ENCODE measurements at places on chromosomes 7 and 10. TPM values are rescaled to one million over a fixed set of nuclear protein-coding genes. Genes with fewer than 3 reads are reported as not detected.

The VAX1 gene
- total RNA-seq = not detected

The PRSS2 gene
- 144 TPM for total RNA-seq

The PDGFA gene
- 63.1 TPM for total RNA-seq

The CALCR gene
- 0.07 TPM for total RNA-seq

The GALNT17 gene
- 4.3 TPM for total RNA-seq

The ELOVL3 gene
- 0.40 TPM for total RNA-seq

The UCMA gene
- total RNA-seq = not detected

The ZNF488 gene
- total RNA-seq = 1.2 TPM

The FAM25G gene
- not detected for total RNA-seq

The EFCAB10 gene
- 0.12 TPM for total RNA-seq

The GET4 gene
- 48.3 TPM for total RNA-seq

The ZNHIT1 gene
- total RNA-seq = 105 TPM

The SAMD9L gene
- total RNA-seq = 4.5 TPM

DNA sequence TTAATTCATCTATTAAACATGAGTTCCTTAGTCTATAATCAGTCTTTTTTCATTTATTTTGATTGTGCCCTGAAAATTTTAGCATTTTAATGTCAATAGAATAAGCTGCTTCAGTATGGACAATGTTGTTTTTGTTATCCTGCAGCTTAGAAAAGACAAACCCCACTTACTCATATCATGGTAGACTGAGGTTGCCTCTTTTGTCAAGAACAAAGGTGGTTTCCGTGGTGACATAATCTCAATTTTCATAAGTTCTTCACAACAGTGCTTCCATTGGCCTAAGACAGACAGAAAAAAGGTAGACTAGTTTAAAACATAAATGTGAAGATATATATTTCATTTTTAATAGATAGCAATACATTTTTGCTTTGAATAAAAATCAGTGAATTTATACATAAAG lies 69.1 kb downstream of the RTKN2 start:
- peak; percentile 9 for DNase-seq
- H3K36me3 ChIP-seq = no peaks in the 10 kb centered on the region
- no peaks in the 10 kb centered on the region for H3K27me3 ChIP-seq
- no peaks in the 10 kb centered on the region for H3K4me1 ChIP-seq
- H3K27ac ChIP-seq = no peak overlapping the region

- H3K4me3 ChIP-seq = no peak overlapping the region
- H3K36me3 ChIP-seq = no peaks in the 10 kb centered on the region
- H3K4me1 ChIP-seq = no peaks in the 10 kb centered on the region
- H3K27me3 ChIP-seq = no peaks in the 10 kb centered on the region
- no peak overlapping the region for H3K27ac ChIP-seq
- DNase-seq = no peak
These were observed 458.1 kb downstream of the AUTS2 start for GRCh38 chr7:70056363-70056762.

DNA sequence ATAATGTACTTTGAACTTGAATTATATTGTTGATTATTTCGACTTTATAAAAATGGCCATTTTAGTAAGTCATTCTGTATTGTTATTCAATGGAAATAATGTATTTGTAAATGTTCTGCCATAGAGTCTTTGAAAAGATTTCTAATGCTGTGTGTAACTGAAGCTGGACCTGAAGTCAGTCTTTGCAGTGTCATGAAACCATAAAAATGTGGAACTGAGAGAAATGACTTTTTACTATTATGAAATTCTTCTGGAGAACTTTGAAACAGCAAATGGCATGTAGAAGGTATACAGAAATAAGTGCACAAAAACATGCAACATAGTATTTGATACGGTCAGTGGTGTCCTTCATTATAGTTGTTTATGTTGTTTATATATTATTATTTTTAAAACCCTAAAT lies 59.7 kb upstream of the ADRA2A start:
- no peak for DNase-seq
- H3K4me1 ChIP-seq = no peaks in the 10 kb centered on the region
- no peaks in the 10 kb centered on the region for H3K27me3 ChIP-seq
- no peak overlapping the region for H3K27ac ChIP-seq

DNA sequence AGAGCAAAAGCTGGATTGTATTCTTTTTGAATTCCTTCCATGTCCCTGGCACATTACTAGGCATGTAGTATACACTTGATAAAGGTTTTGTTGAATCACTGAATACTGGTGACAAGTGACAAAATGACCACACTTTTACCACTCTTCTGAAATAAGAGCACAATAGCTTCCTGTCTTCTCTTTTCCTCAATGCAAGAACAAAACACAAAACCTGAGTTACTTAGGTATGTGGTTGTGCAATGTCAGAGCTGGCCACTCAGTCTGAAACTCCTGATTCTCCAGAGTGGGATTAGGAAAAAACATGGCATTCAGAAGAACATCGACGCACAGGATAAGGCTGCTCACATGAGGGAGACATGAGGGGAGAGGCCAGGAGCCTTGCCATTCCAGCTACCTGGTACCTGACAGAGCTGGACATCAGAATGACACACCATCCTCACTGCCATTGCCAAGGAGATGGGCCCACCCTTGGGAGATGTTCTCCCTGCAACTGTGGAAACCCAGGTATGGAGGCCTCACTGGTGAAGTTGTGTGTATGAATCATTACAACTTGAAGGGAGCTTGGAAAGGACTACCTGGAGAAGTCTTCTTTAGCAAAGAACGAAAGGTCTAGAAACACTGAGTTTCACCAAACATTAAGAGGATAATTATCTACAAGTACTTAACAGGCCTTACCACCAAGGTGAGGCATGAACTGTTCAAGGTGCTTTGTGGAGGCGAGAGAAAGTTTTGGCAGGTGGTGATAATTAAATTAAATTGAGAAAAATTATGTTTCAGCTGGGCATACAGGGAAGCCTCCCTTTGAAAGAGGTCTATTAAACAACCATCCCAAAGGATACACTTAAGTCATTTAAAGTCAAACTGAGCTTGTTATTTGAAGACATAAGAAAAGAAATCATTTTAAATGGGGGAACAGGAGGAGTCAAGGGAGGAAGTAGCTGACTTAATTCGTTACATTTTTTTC lies 246.5 kb upstream of the AOAH start:
- H3K4me3 ChIP-seq = no peak overlapping the region
- H3K36me3 ChIP-seq = no peaks in the 10 kb centered on the region
- peak overlapping the region; percentile 84 for H3K27ac ChIP-seq
- DNase-seq = no peak
- H3K27me3 ChIP-seq = no peaks in the 10 kb centered on the region
- peaks cover 18% of the 10 kb centered on the region for H3K4me1 ChIP-seq

GRCh38 chr7:106114716-106115383 lies 2.7 kb upstream of the SYPL1 start:
- H3K4me3 ChIP-seq = no peak overlapping the region
- H3K36me3 ChIP-seq = no peaks in the 10 kb centered on the region
- H3K27me3 ChIP-seq = no peaks in the 10 kb centered on the region
- DNase-seq = no peak

GRCh38 chr7:137900137-137900536 lies 53.4 kb upstream of the DGKI start:
- no peaks in the 10 kb centered on the region for H3K4me1 ChIP-seq
- no peak overlapping the region for H3K4me3 ChIP-seq
- no peak for DNase-seq
- H3K27ac ChIP-seq = no peak overlapping the region

DNA sequence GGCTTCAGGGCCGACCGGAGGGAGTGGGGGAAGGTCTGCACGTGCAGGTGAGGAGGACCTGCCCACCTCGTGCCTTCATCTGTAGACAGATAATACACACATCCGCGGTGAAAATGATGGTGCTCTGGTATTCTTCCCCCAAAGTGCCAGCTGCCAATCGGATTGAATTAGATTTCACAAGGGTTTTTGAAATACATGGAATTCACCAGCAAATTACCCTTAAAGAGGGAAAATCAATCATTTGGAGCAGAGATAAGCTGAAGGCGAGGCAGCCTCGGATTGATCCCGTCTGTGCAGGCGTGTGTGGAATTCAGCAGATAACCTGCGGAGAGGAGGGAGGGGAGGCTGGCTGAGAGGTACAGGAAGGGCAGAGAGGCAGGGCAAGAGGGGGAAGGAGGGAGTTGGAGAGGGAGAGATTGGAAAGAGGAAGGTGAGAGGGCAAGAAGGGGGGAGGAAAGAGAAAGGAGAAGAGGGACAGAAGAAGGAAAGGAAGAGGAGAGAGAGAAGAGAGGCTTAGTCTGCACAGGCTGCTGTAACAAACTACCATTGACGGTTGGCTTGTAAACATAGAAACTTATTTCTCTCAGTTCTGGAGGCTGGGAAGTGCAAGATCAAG lies 84.2 kb downstream of the C10orf105 start:
- H3K4me3 ChIP-seq = no peak overlapping the region
- no peaks in the 10 kb centered on the region for H3K27me3 ChIP-seq
- peaks cover 43% of the 10 kb centered on the region for H3K4me1 ChIP-seq
- peak overlapping the region; percentile 41 for H3K27ac ChIP-seq

- peaks cover 39% of the 10 kb centered on the region for H3K27me3 ChIP-seq
- peak overlapping the region; percentile 55 for H3K4me3 ChIP-seq
- no peaks in the 10 kb centered on the region for H3K36me3 ChIP-seq
- peak; percentile 64 for DNase-seq
These were observed 37.4 kb downstream of the RASGEF1A start for GRCh38 chr10:43229208-43230061.

DNA sequence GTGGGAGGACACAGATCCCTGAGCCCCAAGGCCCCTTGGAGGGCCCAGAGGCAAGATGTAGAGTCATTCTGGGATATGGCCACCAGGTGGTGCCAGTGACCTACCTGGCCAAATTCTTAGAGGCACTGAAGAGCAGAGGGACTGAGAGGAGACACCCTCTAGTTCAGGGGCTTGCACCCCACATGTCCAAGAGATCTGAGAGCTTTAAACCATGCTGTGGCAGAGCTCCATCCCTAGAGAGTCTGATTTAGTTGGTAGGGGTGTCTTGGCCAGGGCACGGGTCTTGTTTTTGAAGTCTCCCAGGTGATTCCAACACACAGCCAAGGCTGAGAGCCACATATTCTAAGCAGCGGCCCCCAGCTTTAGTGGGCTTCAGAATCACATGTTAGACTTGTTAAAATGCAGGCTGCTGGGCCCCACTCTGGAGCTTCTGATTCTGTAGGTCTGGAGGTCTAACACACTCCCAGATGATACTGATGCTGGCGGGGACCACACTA lies 52.5 kb downstream of the PRF1 start:
- peak; percentile 76 for DNase-seq
- peaks cover 18% of the 10 kb centered on the region for H3K4me1 ChIP-seq
- no peak overlapping the region for H3K27ac ChIP-seq
- H3K36me3 ChIP-seq = no peaks in the 10 kb centered on the region

DNA sequence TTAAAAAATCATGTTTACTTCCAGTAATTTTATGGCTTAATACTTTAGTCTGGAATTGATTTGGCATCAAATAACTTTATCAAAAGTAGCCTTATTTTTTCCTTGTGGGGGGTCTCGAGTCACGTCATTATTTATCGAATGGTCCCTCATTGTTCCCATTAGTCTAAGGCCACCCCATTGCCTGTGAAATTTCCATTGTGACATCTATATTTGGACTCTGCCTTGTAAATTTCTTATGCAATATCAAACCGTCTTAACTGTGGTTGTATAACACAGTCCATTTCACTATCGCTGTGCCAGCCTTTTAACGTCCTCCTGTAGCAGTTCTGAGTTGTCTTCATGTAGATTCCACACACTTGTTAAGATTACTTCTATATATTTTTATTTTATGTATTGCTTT lies 103.9 kb upstream of the RET start:
- H3K27me3 ChIP-seq = no peaks in the 10 kb centered on the region
- no peak overlapping the region for H3K27ac ChIP-seq
- no peaks in the 10 kb centered on the region for H3K36me3 ChIP-seq
- DNase-seq = no peak
- no peaks in the 10 kb centered on the region for H3K4me1 ChIP-seq

- peaks cover 26% of the 10 kb centered on the region for H3K4me1 ChIP-seq
- H3K36me3 ChIP-seq = no peaks in the 10 kb centered on the region
- peaks cover 90% of the 10 kb centered on the region for H3K27me3 ChIP-seq
- H3K27ac ChIP-seq = no peak overlapping the region
- H3K4me3 ChIP-seq = no peak overlapping the region
These were observed 1.7 kb upstream of the VGF start for GRCh38 chr7:101166909-101167644.

DNA sequence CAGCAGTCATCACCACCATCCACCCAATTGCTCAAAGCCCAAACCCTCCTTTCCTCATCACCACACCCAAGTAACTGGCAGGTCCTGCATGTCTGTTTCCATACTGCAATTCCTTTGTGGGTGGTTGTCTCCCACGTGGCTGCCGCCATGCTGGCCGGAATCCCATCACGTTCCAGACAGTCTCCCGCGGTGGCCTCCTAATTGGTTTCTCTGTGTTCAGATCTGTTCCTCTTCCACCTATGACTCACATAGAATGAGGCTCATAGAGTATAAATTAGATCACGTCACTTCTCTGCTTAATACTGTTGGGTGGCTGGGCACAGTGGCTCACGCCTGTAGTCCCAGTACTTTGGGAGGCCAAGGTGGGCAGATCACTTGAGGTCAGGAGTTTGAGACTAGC lies 813.0 kb downstream of the TYW1 start:
- H3K27me3 ChIP-seq = peaks cover under 1% of the 10 kb centered on the region
- no peaks in the 10 kb centered on the region for H3K36me3 ChIP-seq
- no peaks in the 10 kb centered on the region for H3K4me1 ChIP-seq
- H3K27ac ChIP-seq = no peak overlapping the region

DNA sequence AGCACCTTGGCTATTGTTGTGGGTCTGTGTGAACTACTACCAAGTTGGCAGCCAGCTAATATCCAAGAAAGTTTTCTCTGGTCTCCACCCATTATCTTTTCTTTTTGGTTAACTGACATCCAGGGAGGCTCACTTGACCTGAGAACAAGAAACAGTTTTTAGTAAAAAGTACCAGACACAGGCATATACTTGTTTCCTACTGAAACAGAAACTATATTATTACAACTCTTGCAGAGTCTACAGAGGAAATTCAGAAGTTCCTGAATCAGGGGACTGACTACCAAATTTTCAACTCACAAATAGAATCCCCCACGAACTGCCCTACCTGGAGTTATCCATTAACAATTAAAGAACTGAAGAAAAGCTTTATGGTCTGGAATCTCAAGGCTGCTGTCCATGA lies 168.9 kb downstream of the KCND2 start:
- H3K4me3 ChIP-seq = no peak overlapping the region
- H3K4me1 ChIP-seq = no peaks in the 10 kb centered on the region
- DNase-seq = no peak
- H3K27ac ChIP-seq = no peak overlapping the region

DNA sequence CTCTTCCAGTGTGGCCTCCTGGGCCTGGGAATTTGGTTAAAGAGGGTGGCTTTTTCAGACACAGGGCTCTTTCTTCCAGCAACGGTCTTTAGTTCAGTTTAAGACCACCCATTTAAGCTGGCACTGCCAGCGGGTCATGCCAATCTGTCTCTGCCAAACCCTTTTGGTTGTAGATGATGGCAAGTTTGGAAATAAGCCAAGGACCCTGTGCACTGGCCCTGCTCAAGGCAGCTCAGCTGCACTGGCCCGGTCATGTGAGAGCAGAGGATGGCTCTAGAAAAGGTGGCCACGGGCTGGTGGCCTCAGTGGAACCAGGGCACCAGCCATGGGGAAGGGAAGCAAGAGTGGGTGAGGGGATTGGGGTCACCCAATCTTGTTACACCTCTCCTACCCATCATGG lies 294.1 kb downstream of the GLRX3 start:
- H3K4me1 ChIP-seq = no peaks in the 10 kb centered on the region
- DNase-seq = no peak
- no peak overlapping the region for H3K4me3 ChIP-seq
- no peaks in the 10 kb centered on the region for H3K27me3 ChIP-seq
- no peaks in the 10 kb centered on the region for H3K36me3 ChIP-seq
- H3K27ac ChIP-seq = no peak overlapping the region

GRCh38 chr7:120944826-120945562 lies 5.6 kb upstream of the ING3 start:
- H3K36me3 ChIP-seq = no peaks in the 10 kb centered on the region
- H3K27me3 ChIP-seq = no peaks in the 10 kb centered on the region
- no peak overlapping the region for H3K27ac ChIP-seq
- peaks cover 6% of the 10 kb centered on the region for H3K4me1 ChIP-seq
- peak; percentile 14 for DNase-seq
